Daoy (cell line): ENCODE measurements at places on chromosomes 11 and 22. TPM values are rescaled to one million over a fixed set of nuclear protein-coding genes. Genes with fewer than 3 reads are reported as not detected.

- DNase-seq = no peak
Measured at GRCh38 chr11:45273509-45273908, 12.6 kb downstream of the SYT13 start.

DNA sequence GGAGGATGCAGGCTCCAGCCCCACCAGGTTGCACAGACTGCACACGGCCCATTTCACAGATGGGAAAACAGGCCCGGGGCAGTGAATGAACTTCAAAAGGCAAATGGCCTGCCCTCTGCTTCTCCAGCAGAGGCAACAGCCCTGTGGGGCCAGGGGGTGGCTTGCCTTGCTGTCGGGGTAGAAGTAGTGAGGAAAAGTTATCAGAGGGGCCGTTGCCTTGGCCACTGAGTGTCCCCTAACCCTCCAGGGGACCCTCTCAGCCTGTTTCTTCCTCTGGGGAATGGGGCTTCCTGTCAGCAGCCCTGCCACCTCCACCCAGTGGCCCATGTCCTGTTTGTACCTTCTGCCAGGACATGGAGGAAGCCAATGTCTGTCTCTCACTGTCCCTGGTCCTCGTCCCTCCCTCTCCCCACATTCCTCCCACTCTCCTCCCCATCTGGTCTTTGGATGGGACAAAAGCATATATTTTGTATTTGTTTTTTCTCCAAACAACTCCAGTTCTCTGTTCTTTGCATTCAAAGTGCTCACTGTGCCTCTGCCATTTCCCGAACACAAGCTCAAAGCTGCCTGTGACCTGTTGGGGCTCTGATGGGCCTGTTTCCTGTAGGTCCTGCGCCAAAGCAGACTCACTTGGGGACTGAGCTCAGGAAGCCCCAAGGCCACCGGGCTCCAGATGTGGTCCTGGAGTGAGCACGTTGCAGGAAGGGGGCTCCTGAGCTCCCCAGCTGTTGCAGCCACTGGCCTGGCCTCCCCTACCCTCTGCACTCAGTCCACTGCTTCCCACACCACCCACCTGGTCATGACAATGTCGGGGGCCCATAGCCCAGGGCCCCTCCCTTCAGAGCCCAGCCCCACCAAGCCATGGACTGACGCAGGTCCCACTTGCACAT is 9.5 kb downstream of the MAP4K2 start:
- no peak for DNase-seq

DNA sequence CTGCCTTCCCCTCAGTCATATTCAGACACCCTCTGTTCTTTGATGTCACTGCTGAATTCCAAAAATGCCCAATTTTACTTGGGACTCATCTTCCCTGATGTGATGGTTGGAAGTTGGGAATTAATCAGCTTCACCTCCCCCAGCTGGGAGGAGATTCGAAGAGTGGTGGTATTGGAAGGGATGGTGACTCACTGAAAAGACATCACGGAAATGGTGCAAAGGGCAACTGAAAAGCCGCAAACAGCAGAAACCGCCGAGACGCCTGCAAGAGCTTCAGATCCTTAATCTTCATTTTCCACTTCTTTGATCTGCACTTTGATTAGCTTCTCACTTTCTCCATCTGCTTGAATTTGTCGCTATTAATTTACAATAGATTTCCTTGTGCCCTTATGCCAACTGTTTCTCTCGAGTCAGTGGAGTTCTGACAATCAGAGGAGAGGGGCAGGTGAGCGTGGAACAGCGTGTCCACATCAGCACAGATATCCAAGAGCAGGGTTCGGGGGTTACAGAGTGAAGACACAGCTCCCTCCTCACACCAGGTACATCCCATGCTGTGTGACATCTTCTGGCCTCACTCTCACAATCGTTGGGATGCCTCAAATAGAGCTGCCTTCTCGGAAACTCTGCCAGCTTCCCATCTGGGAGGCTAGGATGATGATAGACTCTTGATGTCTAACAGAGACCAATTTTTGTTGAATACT is 325.4 kb downstream of the BRD1 start:
- DNase-seq = peak; percentile 89

DNA sequence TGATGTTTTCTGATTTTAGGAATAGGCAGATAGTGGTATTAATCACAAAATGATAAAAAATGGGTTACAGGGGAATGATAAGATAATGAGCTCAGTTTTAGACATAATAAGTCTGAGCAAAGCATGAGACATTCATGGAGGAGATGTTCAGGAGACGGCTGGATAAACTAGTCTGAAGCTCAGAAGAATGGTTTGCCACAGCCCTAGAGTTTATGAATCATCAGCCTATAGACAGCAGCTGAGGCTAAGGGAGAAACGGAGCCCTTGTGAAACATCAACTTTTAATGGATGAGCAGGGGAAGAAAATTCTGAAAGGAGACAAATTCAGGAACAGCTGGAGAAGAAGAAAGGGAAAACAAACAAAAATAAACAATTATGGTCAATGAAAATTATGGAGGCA is 87.2 kb downstream of the RELT start:
- DNase-seq = peak; percentile 10

- no peak for DNase-seq
Measured at GRCh38 chr11:28337701-28338100, 229.5 kb downstream of the METTL15 start.

DNA sequence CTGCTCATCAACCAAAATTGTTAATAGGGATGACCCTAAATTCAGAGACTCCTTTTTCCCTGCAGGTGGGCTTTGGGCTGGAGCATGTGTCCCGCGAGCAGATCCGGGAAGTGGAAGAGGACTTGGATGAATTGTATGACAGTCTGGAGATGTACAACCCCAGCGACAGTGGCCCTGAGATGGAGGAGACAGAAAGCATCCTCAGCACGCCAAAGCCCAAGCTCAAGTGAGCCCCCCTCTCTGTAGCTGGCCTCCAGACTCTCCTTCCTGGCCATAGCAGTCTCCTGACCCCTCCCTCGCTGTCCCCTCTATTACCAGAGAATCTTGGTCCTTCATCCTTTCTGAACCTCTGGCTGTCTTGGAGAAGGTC is 47.9 kb upstream of the RAB1B start:
- DNase-seq = no peak

- DNase-seq = no peak
Measured at GRCh38 chr11:105553025-105553424, 56.8 kb upstream of the GRIA4 start.

- DNase-seq = no peak
Measured at GRCh38 chr11:5671831-5672230, 13.0 kb downstream of the TRIM5 start.

GRCh38 chr11:61828629-61829407 is 718 bp downstream of the FADS2 start:
- DNase-seq = peak; percentile 52

DNA sequence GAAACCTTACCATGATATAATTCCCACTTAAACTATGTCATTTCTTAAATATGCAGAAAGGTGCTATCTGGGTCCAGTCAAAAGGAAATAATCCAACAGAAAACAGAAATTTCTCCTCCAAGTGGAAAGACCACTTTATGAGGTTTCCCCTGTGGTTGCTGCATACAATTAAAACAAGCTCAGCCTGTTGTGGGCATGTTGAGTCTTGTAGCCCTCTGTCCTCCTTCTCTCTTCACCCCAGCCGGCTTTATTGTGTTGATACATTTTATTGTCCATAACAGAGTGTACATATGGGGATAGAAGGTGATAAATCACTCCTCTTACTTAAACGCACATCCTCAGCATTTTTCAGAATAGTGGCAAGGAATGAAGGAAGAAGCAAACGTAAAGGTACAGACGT is 126.0 kb upstream of the MTNR1B start:
- no peak for DNase-seq

DNA sequence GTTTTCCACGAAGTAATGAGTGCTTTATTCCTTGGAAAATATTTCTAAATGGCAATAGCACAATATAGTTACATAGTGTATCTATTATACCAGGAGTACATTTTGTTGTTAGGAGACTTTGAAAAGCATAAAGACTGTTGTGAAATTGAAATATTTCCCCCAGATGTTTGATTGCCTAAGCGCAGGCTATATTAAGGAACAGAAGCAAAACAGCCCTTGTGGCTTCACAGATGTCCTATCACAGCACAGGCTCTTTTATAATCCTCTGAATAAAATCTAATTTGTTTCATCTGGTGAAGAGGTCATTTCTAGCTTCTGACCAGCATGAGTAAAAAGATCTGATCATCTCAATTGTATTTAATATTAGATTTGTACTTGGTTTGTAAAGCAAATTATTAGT is 48.2 kb downstream of the BSX start:
- no peak for DNase-seq

DNA sequence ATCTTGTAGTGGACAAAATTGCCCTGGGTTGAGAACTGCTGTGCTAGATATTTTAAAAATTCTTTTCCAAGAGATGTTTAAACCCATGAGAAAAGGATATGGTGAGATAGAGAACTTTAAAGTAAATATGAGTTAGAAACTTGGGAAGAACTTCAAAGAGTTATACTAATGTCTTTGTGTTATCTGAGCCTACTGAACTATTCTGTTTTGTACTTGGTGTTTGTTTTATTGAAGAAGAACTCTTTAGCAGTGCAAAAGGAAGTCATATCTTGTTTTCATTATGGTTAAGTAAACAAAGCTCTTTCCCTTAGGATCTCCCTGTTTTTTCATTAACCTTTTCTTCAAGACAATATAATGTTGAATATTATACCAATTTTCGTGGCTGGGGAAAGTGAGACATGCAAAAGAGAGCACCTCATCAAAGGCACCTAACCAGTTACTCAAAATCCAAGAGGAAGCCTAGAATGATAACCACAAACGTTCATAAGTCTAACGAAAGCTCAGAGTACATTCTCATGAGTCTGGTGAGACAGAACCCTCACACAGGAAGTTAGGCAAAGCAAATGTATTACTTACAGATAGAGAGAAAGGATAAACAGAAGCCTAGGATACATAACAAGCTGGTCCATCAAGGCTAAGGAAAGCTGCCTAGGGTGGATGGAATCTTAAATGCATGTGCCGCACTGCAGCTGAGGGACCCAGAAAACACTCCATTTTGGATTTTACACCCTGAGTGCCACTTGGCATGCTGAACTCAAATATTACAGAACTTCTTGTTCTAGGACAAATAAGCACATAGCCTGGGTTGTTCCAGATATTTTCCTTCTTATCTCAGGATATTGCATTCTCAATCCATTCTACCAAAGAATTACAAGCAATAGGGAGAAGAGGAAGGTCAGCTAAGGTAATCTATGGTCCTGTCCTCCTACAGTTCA is 112.5 kb upstream of the ANO3 start:
- no peak for DNase-seq

DNA sequence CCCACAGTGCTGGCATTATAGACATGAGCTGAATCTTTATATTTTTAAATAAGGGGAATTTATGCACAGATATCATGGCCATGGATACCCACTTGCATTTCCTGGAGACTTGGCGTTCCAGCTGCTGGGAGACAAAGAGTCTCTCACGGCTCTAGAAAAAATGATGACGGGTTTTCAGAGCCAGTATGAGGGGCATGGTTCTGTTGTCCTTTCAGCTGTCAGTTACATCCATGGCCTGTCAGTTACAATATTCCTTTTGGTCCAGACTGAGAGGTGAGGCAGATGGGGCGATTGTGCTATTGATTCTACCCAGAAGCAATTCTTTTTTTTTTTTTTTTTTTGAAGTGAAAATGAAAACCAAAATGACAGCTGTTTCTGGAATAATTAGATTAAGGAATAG is 29.7 kb downstream of the USH1C start:
- DNase-seq = no peak

- peak; percentile 78 for DNase-seq
Measured at GRCh38 chr11:66119348-66120133, 49.5 kb downstream of the PACS1 start.

GRCh38 chr11:35845860-35846259 is 98.0 kb upstream of the LDLRAD3 start:
- DNase-seq = no peak

DNA sequence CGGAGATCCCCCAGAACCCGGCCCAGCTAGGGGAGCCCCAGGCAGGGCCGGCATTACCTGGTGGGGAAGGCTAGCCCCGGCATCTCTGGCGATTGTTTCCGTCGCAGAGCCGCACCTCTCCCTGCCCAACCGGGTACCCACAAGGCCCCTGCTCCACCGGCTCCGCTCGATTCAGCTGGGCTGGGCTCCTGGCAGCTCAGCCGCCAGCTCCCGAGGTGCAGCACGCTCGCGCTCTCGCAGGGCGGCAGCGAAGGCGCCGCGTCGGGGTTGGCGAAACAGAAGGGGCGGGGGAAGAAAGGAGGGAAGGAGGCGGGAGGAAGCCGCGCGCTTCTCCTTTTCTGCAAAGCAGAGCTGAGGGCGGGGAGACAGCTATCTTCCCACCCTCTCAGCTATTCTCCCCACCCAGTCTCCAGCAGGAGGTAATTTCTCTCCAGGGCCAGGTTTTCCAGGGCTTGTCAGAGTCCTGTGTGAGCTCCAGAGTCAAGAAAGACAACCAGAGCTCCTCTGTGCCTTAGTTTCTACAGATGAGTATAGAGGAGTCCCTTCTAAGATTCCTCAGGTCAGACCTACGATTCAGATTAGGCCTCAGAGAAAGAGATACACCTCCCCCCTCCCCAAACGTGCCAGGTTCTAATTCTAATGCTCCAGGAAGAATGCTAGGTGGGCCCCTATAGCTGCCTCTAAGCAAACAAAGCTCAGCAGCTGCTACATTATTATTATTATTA is 62.0 kb downstream of the PAK1 start:
- DNase-seq = peak; percentile 91

- DNase-seq = no peak
Measured at GRCh38 chr11:33405834-33406602, 148.8 kb downstream of the HIPK3 start.

DNA sequence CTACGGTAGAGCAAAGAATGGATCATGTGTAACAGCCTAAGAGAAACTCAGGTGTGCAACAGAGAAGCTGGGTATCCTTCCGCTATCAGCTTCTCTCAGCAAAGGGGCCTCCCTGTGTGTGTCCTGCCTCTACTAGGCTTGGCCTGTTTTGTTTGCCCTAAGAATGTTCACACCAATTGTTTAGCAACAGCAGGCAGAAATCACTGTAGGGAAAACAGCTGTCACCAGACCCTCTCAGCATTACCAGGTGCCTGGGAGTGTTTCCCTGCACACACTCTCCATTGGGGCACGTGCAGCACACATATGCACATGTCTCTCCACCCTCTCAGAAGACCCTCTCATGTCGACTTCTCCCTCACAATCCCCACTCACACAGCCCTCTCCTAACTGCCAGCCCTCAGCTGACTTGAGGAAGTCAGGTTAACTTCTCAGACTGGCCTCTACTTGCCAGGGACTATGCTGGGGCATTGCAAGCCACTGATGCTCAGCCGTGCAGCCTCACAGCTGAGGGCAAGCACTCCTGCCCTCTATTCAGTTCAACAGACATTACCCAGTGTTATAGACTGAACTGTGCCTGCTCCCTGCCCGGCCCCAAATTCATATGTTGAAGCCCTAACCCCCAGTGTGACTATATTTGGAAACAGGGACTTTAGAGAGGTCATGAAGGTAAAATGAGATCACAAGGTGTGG is 97.6 kb downstream of the TRIM29 start:
- no peak for DNase-seq

GRCh38 chr11:23112987-23113886 is 253.0 kb upstream of the CCDC179 start:
- no peak for DNase-seq

TBX10 gene
- not detected in 2 replicates for total RNA-seq

SLC35F2 gene
- 65.8 and 74.7 TPM in 2 replicates for total RNA-seq

P4HA3 gene
- total RNA-seq = 1.5 and 2.5 TPM in 2 replicates

SLC22A25 gene
- total RNA-seq = not detected in 2 replicates

CRY2 gene
- total RNA-seq = 5.3 and 14.7 TPM in 2 replicates

TCN1 gene
- not detected in 2 replicates for total RNA-seq

MS4A6A gene
- not detected in 2 replicates for total RNA-seq

CASP1 gene
- 6.2 and 9.3 TPM in 2 replicates for total RNA-seq

PRG3 gene
- total RNA-seq = not detected in 2 replicates
